Fibroblast of the aortic adventitia (primary cell): ENCODE measurements at places on chromosomes 5 and 9.

DNA sequence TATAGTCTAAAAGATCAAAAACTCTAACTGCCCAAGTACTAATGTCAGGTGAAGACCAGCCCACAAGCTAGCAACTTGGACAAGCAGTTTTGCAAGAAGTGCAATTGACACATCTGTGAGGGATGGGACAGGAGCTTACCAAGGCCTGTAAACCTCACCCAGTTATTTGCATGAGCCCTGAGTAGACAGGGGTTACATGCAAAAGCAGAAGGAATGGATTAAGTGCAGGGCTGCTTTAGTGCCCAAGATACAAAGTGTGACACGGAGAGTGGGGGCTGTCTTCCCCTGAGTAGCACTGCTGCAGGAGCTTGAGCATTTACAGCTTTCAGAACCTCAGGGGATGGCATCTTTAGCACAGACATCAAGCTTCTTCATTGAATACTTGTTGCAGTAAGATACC, 286.7 kb downstream of the ELAVL2 start:
- DNase-seq: no peak

GRCh38 chr5:4359847-4360246, 764.2 kb downstream of the IRX1 start:
- DNase-seq: no peak

DNA sequence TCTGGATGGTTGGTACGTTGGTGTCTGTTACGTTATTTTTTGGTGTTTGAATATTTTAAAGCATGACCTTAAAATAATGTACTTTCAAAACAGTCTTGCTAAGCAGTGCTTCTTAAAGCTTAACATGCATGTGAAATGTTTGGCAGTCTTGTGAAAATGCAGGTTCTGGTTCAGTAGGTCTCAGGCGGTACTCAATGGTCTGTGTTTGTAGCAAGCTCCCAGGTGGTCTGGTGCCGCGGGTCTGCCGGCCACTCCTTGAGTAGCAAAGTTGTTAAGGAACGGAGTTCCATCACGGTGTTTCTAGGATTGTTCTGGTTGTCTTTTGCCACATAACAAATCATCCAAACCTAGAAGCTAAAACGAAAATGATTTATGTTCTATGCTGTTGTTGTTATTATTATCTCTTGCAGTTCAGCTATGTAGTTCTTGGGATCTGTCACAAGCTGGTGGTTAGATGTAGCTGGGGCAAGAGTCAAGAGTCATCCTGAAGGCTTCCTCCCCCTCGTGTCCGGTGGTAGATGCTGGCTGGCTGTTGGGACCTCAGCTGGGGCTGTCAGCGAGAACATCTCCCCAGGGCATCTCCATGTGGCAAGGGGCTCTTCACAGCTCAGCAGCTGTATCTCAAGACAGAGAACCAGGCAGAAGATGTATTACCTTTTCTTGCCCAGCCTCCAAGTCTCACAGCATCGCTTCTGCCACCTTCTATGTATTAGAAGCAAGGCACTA, 186.8 kb downstream of the PALM2AKAP2 start:
- DNase-seq: no peak

DNA sequence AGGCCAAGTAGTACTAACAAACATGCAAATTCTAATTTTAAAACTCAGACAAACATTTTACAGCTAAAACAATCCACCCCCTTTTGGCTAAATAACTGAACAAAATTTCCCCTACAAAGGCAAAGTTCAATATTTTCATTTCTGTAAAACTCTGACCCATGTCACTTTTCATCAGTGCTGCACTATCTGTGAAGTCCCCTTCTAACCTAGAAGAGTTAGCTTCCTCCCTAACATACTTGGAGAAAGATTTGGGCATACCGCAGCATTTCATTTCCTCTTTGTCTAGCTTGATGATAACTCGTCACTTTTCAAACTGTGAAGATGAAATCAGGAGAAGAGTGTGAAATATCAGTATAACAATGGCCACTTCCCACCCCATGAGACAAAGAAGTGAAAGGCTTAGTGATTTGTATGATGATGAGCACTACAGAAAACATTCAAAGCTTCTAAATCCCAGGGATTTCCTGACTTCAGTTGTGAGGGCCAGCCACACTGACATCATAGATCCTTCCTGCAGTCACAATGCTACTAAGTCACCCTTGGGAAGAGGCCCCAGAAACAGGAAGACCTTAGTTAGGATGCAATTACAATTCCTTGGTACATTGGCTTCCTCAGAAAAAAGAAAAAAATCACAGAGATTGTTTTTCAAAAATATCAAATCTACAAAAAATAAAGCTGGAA, at the start of gene FAM81B:
Gene FAM81B (plus strand): TSS at position 555 of the 681 bp plus-strand sequence. CDS start 24 bp downstream, at position 579.
- peak; percentile 3 for DNase-seq

DNA sequence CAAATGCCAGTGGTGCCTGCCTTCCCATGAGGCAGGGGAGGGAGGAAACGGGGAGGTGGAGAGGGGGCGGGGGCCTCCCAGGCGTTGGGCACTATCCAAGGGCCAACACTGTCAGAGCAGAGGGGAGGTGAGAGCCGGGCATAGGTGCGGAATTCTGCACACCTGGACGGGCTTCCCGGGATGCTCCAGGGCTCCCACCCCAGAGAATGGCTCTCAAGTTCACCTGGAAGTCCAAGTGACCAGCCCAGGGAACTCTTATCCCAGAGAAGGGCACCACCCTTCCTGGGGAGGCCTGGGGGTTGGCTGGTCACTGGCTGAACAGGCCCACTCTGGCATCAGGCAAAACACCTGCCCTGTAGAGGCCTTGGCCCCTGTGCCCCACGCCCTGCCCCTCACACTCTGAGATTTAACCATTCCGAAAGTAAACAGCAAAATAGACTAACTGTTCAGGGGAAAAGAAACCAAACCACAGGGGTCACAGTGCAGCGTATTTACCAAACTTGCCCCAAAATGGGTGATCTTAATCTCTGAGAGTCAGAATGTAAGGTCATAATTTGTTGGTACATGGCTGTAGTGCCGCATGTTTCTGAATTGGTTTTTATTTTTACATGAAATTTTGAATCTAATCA, 2.7 kb downstream of the CSF2 start:
- no peak for DNase-seq

GRCh38 chr9:91248707-91249106, 113.0 kb downstream of the AUH start:
- no peak for DNase-seq

- no peak for DNase-seq
Measured at GRCh38 chr5:96067251-96067650, 105.6 kb upstream of the ELL2 start.

- no peak for DNase-seq
Measured at GRCh38 chr9:98977246-98977714, 33.6 kb downstream of the COL15A1 start.

- no peak for DNase-seq
Measured at GRCh38 chr5:107776922-107777740, 106.4 kb upstream of the EFNA5 start.

DNA sequence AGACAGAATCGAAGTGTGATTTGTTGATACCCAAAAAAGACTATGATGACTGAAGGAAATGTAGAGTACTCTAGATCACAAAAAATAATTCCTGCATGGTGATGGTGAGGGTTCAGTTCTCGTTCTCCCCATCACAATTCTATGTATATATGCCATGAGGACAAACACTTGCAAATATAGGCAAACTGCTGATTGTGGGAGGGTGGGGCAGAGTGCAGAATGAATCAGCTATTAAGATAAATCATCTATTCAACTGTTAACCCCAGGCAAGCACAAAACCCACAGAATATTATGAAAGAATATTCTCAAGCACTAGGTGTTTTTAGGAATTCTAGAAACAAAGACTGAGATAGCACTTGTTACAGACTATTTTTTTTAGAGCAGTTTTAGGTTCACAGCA, 13.9 kb upstream of the UBLCP1 start:
- no peak for DNase-seq
